ENCODE measurements at places on chromosomes 1 and 21. TPM values are rescaled to one million over a fixed set of nuclear protein-coding genes. Genes with fewer than 3 reads are reported as not detected.

KIF21B gene
- 1.2 TPM for total RNA-seq

LDLRAD1 gene
- not detected for total RNA-seq

URB2 gene
- total RNA-seq: 19.7 TPM

HLX gene
- total RNA-seq: 5.3 TPM

BMP8B gene
- total RNA-seq: 0.55 TPM

GRCh38 chr1:66207484-66207883, 326.5 kb upstream of the SGIP1 start:
- peak; percentile 44 for DNase-seq

GRCh38 chr1:155174324-155175280, 953 bp downstream of the TRIM46 start:
- no peak for DNase-seq

DNA sequence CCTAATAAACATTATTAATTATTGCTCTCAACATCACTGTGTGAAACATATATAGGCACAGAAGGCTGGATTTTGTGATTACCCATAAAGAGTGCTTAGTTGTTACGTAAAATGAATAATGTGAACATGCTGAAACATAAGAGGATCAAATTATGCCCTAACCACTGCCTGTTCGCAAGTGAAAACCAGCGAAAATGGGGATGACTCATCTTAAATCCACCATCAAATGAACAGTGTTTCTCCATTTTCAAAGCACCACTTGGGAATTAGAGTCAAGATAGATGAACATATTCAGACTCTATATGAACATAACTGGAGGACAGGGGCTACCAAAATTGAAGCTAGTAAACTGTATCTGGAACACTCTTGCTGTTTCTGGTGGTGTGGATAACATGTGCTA, 386.2 kb downstream of the HHIPL2 start:
- DNase-seq: no peak

- no peak for DNase-seq
Observed at GRCh38 chr21:42704861-42705260, 51.4 kb downstream of the PDE9A start.

DNA sequence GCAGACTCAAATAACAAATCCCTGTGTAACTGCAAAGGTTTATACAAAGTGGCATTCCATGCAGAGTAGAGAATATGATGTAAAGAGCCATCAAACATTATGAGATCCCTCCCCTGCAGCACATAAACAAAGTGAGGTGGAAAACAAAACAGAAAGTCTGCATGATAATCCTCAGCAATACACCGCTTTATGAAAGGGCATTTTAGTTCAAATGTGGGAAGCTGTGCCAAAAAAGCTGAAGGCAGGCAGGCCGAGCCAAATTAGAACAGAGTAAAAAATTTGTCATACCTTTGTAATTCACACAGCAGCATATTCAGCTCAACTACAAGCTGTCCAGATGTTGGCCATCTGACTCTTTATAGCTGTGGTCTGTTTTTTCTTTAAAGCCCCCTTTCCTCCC, 113.5 kb downstream of the LHX9 start:
- no peak for DNase-seq

DNA sequence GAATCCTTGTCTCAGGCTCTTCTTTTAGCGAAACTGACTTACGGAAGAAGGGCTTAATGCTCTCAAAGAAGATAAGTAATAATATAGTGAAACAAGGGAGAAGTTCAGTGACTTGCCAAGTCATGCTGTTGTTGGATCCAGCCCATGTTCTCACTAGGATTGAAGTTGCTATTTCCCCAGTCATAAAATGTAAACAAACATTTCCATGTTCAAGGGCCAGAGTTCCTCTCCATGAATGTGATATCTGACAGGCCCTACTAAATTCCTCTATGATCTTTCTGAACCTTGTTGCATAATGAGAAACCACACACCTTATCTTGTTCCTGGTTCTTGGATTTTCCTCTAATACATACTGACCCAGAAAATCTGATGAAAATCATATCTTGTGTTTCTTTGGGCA, 876.5 kb upstream of the B3GALT2 start:
- DNase-seq: no peak

DNA sequence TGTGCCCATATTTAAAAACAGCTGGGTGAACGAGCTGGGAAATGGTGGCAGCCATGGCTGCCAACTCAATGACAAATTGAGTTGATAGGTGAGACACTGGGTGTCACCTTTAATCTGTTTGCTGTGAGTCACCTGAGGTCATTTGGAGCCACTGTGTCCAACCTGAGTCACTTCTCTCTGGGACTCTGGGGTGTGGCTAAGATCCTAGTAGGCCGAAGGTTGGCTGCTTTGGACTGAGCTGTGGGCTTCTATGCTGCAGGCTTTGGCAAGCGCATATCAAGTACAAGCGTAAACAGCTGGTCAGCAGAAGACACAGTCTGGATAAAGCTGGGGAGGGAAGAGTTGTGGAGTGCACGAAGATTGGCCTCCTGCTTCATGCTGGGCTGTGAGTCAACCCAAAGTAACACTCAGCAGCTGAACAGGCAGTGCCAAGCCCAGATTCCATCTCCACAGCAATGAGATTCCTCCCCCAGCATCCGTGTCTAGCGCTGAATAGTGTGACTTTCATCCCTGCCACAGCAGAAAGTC, 24.0 kb downstream of the TEX35 start:
- DNase-seq: peak; percentile 97

DNA sequence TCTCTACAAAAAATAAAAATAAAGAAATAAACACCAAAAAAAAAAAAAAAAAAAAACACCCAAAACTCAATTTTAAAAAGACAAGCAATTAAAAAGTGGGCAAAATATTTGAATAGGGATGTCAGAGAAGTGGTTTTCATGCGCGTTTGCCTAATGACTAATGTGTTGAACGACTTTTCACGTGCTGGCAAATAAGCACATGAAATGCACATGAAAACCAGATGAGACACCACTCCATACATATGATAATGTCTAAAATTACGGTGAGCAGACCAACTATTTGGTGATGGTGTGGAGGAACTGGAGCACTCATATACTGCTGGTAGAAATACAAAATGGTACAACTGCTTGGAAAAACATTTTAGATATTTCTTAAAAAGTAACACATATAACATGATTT, 39.4 kb upstream of the UHMK1 start:
- no peak for DNase-seq

- DNase-seq: no peak
Observed at GRCh38 chr1:163144418-163144817, 58.3 kb downstream of the RGS5 start.

DNA sequence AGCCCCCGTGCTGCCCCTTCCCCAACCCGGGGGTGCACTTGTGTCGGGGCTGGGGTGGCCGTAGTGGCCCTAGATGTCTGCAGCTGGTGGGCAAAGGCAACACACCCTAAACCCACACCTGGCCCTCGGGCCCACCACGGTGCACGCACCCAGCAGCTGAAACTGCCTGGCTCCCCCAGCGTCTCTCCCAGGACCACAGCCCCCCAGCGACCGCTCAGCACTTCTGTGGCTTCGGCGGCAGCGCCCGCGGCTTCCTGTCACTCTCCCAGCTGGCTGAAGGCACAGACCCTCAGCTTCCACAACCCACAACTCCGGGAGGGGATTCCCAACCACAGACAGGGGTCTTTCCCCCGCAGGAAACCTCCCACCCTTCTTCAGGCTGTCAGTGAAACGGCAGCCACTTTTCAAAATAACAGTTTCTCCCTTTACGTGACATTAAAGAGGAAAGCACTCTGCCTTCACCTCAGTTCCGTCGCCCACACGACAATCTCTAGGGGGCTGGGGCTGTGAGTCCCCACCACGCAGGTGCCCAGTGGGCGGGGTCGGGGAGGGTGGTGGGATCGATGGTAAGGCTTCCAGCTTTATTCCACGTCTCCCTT, 40.7 kb upstream of the COL6A2 start:
- DNase-seq: no peak

DNA sequence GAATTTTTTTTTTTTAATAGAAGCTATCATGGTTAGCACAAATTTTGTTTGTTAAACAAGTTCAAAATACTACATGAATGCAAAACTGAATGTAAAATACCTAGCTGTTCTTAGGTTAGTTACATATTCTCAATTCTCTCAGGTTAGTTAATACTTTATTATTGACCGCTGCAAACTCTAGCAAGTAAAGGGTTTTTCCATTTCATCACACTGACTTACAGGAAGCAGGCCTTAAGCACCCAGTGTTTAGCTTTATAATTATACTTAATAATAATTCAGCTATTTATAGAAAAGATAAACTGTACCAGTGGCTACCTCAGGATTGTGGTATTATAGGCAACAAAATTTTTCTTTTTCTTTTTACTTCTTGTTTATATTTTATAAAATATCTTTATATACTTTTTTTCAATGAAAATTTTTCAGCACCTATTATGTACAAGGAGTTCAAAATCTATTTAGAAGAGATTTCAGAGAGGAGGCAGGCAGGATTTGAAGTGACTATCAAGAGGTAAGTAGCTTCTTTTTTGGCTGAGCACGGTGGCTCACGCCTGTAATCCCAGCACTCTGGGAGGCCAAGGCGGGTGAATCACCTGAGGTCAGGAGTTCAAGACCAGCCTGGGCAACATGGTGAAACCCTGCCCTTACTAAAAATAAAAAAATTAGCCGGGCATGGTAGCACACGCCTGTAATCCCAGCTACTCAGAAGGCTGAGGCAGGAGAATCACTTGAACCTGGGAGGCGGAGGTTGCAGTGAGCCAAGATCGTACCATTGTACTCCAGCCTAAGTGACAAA, 17.9 kb downstream of the PLPP3 start:
- DNase-seq: no peak

GRCh38 chr1:158148468-158148867, 32.2 kb upstream of the CD1D start:
- DNase-seq: no peak

Data from A172 (cell line).